ENCODE measurements at places on chromosomes 3 and 15. TPM values are rescaled to one million over a fixed set of nuclear protein-coding genes. Genes with fewer than 3 reads are reported as not detected.

The LAMB2 gene
- 568 TPM for total RNA-seq

DNA sequence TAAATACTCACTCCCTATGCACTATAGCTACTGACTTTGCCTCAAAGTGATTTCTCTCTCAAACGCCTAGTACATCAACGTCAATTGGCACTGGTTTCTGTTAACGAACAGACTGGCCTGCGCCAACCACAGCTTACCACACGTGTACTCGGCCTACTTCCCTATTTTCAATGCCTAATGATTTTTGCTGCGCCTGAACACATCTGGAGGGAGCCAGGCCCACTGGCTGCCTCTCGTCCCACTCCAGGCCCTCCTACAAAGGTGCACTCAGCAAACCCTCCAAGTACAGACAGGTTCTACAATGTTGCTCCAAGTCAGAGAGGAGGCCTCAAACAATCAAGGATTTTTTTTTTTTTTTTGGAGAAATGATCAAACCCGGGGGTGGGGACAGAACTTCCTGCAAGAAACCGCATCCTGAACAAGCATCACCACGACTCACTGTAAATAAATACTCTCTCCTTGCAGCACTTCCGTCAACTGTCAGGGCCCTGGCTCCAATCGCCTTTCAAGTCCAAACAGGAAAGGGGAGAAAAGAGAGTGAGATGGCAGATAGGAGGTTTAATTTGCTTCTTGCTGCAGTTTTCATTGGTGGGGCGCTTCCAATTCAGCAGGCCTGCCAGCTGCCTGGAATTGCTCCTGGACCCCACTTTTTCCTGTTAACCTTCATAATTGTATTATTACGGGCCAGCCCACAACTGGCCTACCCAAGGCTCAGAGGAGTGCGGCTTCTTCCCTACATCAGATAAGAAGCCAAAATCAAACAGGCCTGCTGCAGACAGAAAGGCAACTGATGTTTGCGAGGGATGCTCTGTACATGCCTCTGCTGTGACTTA lies 139.3 kb downstream of the FOXP1 start:
- peak; percentile 63 for DNase-seq

The LARP6 gene
- total RNA-seq: 47.6 TPM

GRCh38 chr15:59738676-59739075 lies 49.6 kb upstream of the BNIP2 start:
- no peak for DNase-seq

DNA sequence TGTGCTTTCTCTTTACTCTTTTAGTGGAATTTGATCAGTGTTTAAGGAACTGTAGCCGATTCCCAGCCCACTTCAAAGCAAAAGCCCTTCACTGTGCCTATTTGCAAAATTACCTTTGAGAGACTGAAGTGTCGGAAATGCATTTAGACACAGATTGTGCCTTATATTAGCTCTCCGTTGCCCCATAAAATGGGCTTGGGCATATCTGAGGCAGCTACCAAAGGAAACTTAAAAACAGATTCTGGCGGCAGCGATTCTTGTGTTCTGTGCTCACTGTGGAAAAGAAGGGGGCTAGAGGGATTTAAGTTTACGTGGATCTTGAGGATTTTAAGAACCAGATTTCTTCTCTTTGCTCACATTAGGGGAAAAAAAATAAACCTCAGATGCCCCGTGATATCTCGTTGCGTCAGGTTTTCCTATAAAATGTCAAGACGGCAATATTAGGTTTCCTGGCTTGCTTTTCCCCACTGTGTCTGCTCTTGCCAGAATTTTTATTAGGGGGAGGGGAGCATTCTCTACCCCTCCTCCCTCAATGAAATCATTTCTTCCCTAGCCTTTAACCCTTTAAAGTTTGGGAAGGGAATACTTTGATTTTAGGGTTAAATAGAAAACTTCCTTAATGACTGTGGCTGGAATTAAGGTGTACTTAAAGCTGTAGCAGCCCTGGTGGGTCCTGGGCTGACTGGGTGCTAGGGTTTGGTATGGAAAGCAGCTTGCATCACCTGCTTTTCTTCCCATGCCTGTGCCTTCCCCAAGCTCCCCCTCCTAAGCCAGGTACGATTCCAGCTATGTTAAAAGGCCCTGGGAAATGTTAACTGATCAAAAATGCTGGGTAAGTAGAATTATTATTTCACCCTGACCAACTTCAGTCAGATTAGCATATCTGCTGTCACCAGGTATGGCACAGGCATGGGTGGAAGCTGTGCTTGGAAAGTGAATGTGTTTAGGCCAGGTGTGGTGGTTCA lies 73.8 kb downstream of the SMAD3 start:
- no peak for DNase-seq

DNA sequence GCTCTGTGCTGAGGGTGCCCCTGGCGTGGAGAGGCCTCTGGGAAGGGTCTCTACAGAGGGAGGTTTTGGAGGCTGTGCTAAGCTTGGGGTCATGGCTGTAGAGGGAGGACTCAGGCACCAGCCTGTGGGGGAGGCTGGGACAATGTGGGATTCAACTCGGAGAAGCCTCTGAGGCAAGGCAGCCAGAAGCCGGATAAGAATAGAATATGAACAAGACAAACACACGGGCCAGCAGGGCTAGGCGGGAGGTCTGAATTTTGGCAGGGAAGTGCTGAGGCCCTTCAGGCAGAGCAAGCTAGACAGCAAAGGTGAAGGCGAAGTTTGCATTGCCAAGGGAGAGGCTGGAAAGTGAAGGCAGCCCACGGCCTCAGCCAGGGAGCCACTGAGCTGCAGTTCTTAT lies 612.1 kb upstream of the NR2F2 start:
- peak; percentile 60 for DNase-seq

GRCh38 chr3:117063930-117064329 lies 354.4 kb downstream of the TUSC7 start:
- DNase-seq: no peak

GRCh38 chr3:184135911-184136260 lies 728 bp downstream of the EIF2B5 start:
- no peak for DNase-seq

The DNAJA4 gene
- 79.9 TPM for total RNA-seq

DNA sequence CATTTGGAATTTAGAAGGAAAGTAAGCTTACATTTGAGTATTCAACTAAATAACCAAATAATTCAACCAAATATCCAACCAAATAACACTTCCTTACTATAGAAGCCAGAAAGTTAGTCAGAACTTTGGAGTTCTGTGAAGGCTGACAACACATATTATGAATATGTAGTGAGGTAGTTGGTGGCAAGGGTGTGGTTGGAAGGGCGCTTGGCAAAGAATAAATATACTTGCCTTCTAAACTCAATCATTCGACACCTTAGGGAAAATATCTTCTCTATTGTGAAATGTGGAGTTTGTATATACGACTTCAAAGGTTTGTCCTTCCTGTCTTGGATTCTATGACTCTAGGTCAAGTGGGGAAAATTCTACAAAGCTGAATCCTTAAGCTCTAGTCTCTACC lies 111.7 kb upstream of the OSTN start:
- DNase-seq: no peak

The CACNA1D gene
- 0.78 TPM for total RNA-seq

GRCh38 chr3:111751961-111752360 lies 107.1 kb upstream of the PHLDB2 start:
- no peak for DNase-seq

DNA sequence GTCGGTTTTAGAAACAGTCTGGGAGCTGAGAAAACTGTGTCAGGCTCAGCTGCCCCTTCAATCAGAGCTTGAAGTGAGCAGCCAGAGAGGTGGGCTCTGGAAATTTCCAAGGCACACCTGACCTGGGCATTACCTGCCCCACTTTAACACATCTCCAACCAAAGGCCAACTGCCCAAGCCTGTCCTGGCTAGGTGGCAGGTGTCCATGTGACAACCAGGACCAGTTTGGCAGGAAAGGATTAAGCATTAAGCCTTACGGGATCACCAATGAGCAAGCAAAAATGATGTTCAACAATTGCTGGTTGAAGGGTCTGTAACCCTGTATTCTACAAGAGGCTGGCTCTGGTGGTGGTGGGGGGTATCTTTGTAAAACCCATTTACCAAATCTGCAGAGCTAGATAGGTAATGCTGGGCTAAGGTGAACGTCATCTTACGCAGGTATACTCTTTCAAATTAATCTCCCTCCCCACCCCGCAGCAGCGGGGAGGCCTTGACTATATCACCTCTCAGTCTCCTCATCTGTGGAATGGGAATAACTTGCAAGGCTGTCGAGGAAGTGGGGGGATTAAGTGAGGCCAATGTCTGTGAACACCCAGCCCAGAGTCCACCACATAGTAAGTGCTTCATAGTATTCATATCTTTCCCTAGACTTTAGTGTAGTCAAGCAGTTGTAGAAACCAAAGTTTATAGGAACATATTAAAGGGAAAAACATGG lies 183.2 kb downstream of the MEGF11 start:
- no peak for DNase-seq

DNA sequence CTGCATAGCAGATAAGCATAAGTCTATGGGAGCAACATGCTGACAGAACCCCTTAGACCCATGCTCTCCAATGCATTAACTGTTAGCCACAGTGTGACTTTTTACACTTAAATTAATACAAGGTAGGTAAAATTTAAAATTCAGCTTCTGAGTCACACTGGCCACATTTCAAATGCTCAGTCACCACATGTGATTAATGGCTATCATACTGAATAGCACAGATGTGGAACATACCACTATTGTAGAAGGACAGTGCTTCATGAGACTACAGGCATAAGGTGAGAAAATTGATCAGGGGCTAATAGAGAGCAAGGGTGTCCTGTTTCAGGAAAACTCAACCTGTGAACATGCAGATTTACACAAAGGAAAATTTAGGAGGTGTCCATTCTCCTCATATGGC lies 357.0 kb upstream of the SEMA6D start:
- no peak for DNase-seq

DNA sequence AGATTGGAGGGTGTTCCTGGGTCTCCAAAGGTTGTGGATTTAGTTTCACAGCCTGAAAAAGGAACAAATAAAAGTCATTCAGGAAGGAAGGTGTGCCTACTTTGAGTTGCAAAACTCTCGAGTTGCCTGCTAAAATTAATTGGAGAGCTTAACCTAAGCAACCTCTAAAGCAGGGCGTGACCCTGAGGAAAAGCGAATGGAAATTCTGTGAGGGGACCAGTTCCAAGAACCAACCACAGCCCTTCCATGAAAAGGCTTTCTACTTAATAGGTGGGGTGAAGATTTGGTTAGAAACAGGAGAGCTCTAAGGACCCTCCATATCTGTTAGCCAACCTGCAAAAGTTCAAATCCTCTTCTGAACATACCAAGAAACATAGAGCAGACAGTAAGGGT lies 1.5 kb downstream of the CD80 start:
- no peak for DNase-seq

The FGF12 gene
- total RNA-seq: 356 TPM

The GALNT15 gene
- total RNA-seq: 7.2 TPM

The TPM1 gene
- total RNA-seq: 12,703 TPM

GRCh38 chr15:67189326-67190051 lies 65.0 kb downstream of the AAGAB start:
- peak; percentile 95 for DNase-seq

GRCh38 chr3:142947799-142948575 lies 15.5 kb downstream of the PAQR9 start:
- no peak for DNase-seq

DNA sequence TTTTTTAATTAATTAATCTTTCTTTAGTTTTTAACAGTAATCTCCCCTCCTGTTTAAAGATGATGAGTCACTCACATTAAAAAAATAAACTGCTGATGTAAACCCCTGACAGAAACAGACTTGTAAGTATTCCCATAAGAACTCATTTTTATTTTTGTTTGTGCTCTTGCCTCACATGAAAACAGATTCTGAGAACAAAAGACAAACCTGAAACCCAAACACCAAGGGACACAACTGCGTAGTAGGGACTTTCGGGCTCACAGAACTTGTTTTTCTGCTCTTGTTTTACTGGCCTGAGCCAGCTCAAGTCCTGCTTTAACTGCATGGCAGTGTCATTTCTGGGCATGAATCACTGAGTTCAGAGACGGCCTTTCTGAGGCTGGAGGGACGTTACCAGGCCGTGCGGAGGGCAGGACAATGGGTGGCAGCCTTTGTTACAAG lies 600.8 kb downstream of the FOXP1 start:
- DNase-seq: no peak

GRCh38 chr15:52071570-52071969 lies 41.0 kb downstream of the BCL2L10 start:
- DNase-seq: no peak

DNA sequence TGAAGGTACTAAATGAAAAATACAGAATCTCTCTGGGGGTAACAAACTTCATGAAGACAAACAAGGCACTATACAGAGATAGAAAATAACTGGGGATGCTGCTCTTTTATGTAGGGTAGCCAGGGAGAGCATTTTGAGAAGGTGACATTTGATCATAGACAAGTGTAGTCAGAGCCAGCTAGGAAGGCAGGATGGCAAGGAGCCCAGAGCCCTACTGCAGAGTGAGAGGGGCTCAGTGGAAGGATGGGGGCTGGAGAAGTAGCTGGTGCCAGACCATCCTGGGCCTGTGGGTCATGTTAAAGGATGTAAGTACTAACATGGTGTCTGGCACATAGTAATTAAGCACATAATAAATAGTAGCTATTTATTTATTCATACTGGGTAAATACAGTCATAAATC lies 133.6 kb downstream of the MEIS2 start:
- DNase-seq: peak; percentile 66

DNA sequence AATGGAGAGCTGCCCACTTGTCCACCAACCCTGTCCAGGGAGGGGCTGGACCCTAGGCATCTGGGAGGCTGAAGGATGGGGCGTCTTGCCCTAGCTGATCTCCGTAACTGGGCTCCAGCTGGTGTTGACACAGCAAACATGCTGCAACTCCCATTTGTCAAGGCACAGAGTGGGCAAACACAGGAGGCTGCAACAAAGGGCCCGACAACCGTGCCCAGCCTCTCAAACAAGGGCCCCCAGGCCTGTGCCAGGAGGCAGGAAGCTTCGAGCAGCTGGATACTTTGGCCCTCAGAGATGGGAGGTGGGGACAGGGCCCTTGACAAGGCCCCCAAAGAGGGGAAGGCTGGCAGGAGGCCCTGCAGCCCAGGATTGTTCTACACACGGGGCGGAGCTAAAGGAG lies 64.2 kb upstream of the TMEM115 start:
- no peak for DNase-seq

DNA sequence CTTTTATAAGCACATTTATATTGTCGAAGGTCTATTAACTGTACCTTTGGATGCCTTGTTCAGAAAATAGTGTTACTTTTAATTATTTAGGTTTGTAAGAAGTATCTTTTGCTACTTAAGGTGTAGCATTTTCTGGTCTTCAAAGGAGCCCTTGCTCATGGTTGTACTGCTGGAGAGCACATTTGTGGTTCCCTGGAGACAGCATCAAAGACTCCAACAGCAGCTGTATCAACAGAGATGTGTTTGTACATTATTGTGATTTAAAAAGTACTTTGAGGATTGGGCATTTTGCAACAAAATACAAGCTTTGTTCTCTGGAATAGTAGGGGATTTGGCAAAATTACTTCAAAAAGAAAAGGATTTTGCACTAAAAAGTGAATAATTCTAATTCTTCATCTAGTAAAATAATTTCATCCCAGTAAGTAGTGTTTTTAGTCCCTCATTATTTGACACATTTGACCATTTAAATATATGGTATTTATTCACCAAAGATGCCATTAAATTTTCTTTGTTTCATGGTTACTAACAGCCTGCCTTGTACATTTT lies 16.5 kb downstream of the TBC1D23 start:
- no peak for DNase-seq

Data from Right ventricle myocardium superior (tissue), 1 donor.